ENCODE measurements at places on chromosomes 3 and 15. TPM values are rescaled to one million over a fixed set of nuclear protein-coding genes. Genes with fewer than 3 reads are reported as not detected.

THAP10 gene
- 2.6 TPM for total RNA-seq

CNTN4 gene
- 6.9 TPM for total RNA-seq

UBAP1L gene
- total RNA-seq, result 2.3 TPM

SLC28A2 gene
- total RNA-seq, result not detected

FES gene
- total RNA-seq, result 26.1 TPM

LMAN1L gene
- not detected for total RNA-seq

IQCH gene
- total RNA-seq, result 2.6 TPM

SPINK8 gene
- not detected for total RNA-seq

DUT gene
- 45.3 TPM for total RNA-seq

LMCD1 gene
- total RNA-seq, result 170 TPM

CCDC33 gene
- 0.86 TPM for total RNA-seq

GJD2 gene
- total RNA-seq, result not detected

RAB7A gene
- 85.5 TPM for total RNA-seq

CACNA2D2 gene
- not detected for total RNA-seq

SLC26A6 gene
- 34.8 TPM for total RNA-seq

All from fibroblast of villous mesenchyme (primary cell).